ENCODE measurements at places on chromosomes 5 and 9. TPM values are rescaled to one million over a fixed set of nuclear protein-coding genes. Genes with fewer than 3 reads are reported as not detected.

GRCh38 chr5:151157426-151158286 lies at the start of gene ANXA6:
Gene ANXA6 (minus strand): TSS chr5:151157779. CDS start chr5:151147901, 9,878 bp downstream.
- DNase-seq: peak; percentile 77

DNA sequence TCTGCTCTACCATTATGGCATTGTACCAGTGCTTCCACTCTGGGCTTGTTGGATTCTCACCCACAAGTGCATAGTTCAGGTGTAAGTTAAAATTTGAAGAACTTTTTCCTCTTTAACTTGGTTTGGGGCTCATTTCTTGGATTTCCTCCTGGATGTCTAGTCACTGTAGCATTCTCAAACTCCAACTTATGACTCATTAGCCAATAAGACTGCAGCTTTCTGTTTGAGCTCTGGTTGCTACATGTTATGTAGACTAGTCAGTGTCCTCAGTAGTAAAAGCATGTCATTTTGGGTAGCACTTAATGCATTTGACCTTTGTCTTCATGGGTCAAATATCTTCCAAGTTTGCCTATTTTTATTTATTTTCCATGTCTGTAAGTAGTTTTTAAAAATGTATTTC lies 790.8 kb downstream of the BRINP1 start:
- DNase-seq: no peak

DNA sequence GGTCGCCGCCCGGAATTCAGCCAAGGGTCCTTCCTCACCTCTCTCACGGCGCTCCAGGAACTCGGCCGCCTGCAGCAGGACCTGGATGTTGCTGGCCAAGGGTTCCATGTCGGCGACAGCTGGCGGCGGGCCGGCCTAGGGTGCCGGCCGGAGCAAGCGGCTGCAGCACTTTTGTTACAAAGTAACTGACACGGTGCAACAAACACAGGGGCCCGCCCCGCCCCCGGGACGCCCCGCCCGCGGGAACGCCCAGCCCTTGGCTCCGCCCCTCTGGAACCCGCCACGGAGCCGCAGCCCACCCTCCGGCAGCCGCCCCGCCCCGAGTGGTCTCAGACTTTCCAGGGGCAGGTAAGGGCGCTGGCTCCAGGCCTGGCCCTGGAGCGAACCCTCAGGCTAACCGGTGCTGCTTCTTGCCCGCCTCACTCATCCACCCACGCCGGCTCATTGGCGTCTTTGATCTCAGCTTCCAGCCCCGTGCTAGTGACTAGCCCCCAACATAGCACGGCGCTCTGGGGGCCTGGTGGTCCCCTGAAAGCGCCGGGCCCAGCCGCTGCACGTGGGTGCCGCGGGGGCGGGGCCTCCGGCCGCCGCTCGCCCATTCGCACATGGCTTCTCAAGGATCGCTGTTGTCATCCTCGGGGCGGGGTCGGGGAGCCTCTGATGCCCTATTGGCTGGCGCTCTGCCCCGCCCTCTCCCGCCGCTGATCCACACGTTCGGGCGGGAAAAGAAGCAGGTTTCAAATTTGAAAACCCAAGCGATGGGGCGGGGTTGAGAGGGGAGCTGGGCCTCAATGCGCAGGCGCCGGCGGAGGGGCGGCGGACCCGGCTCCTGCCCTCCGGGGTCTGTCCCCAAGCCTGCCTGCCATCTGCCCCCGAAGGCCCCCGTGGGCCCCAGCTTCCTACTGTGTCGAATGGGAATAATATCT lies at the start of gene MXD3:
MXD3 (minus strand) TSS at position 176 of the 926 bp plus-strand sequence; CDS start at position 108, 68 bp downstream.
- DNase-seq: peak; percentile 77

- no peak for DNase-seq
Measured at GRCh38 chr5:126377424-126377823, 45.8 kb upstream of the GRAMD2B start.

DNA sequence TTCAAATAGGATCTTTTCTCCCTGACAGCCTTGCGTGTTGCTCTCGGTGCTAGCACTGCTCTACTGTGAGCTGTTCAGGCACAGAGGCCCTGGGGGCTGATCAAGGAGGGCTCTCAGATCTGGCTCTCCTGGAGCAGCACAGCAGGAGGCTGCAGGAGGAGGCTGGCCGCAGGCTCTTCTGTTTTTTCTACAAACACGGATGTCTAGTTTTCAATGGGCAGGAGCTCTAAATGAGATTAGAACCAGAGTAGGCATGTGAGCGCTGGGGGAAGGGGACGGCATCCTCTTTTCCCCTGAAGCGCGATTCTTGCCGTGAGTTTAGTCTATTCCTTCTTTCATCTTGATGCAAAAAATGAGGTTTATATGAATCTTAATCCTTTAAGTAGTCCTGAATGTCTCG lies 61.7 kb upstream of the IRX4 start:
- DNase-seq: no peak

DNA sequence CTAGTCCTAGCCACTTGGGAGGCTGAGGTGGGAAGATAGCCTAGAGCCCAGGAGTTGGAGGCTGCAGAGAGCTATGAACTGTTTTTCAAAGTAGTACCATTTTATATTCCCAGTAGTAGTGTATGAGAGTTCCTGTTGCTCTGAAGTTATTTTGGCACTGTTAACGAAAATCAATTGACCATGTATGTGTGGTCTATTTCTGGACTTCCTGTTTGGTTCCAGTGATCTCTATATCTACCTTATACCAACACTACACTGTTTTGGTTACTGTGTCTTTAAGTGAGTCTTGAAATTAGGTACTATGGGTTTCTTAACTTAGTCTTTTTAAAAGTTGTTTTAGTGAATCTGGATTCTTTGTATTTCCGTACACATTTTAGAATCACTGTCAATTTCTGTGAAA lies 13.6 kb downstream of the SLF1 start:
- DNase-seq: no peak

GRCh38 chr9:74803376-74804017 lies 84.2 kb downstream of the TRPM6 start:
- no peak for DNase-seq

- DNase-seq: no peak
Measured at GRCh38 chr9:87701931-87702421, 23.9 kb upstream of the CTSL start.

DNA sequence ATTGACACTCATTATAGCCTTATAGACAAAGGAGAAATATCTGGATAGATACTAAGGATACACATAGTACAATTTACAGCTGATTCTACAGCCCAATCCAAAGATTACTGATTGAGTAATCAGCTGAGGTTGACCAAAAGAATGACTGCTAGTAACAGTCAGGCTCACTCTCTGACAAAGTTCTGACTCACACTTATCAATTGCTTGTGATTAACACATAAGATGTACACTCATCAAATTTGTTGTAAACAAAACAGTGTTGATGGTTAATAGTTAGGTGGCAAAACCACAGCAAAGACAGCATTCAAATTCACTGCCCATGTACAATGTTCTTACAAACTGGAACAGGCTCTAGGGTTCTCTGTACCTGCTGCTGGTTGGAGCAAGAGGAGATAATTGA lies 422.7 kb downstream of the TLE1 start:
- no peak for DNase-seq

GRCh38 chr9:133597316-133597957 lies 11.8 kb downstream of the FAM163B start:
- no peak for DNase-seq

DNA sequence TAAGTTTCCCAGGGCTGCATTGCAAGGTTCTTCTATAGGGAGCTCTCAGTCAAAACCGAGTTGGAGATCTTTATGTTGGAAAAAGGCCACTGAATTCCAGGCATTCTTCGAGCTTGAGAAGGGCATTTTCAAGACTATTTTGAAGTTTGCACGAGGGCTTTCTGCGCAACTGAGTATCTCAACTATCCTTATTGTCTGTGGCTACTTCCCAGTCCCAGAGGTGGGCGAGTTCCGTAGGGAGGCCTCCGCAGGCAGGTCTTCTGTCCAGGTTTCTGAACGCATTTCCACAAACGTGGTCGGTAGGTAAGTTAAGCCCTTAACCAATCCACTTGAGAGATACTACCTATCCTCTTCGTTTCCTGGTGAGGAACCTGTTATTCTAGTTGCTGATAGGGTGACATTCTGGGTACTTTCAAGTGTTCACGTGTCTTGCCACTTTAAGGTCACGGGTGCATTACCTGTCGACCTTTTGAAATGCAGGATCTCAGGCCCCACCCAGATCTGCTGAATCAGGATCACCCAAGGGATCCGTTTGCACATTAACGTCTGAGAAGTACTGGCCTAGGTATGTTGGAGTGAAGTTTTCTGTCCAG lies 51.4 kb upstream of the TJP2 start:
- DNase-seq: no peak

GRCh38 chr5:119966028-119966427 lies 336.7 kb downstream of the FAM170A start:
- no peak for DNase-seq

DNA sequence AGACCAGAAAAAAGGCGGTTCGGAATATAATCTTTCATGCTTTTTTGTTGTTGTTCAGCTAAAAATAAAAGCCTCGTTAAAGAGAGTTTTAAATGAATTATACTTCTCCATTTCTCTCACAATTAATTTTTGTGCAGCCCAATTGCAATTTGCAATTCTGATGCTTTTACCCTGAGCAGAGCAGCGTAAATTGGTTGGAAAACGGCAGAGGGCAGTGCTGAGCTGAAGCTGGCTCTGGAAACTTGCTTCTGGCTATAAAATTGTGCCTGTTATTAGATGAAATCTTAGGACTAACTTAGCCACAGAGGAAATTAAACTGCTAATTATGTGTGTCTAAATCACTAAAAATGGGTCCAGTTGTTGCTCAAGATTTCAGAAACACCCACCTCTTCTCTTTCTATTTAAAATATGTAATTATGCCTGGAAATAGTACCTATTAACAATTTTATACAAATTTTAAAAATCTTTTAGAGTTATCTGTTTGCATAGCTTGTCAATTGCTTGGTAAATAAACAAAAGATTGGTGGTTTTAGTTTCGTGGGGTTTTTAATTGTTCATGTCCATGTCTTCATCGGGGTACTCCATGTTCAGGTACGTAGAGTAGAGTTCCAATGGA lies 441.8 kb upstream of the TLE4 start:
- DNase-seq: peak; percentile 54

GRCh38 chr5:29304545-29304944 lies 1888.9 kb upstream of the CDH6 start:
- DNase-seq: no peak

GRCh38 chr5:56327809-56328208 lies 94.7 kb upstream of the ANKRD55 start:
- DNase-seq: no peak

KDM3B gene
- polyA plus RNA-seq: 82.0 TPM

LRRC8A gene
- polyA plus RNA-seq: 34.8 TPM

FAXDC2 gene
- 33.6 TPM for polyA plus RNA-seq

RASGRF2 gene
- 2.3 TPM for polyA plus RNA-seq

CDH18 gene
- 1.0 TPM for polyA plus RNA-seq

DIRAS2 gene
- 4.9 TPM for polyA plus RNA-seq

Measured in left renal cortex interstitium (tissue), 4 donors.